CD4-positive, alpha-beta T cell treated with Interleukin-17A for 1 hour (primary cell): ENCODE measurements at places on chromosomes 11 and 22.

GRCh38 chr22:17884893-17885292, 110.6 kb upstream of the BID start:
- no peak for DNase-seq

DNA sequence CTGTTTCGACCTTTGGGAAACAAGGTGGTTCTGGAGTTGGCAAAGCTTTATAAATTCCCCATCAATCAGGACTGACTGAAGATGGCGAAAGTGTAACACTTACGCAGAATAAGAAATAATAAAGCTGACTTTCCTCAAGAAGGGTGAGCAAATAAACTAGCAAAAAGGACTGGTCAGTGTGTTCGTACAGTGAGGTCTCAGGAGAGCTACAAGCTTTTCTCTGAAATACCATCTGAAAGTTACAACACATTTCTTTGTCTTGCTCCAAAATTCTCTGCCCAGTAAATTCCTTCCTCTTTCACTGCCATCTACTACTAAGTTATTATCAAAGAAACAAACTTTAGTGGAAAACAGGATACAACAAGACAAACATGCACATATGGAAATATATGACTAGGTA, 13.4 kb downstream of the PITPNB start:
- no peak for DNase-seq

- DNase-seq = no peak
Measured at GRCh38 chr11:116829525-116830183, at the start of gene APOC3. Gene APOC3 (plus strand): TSS chr11:116829907. CDS start chr11:116830583, 676 bp downstream.

GRCh38 chr11:1839924-1840779, 1.4 kb downstream of the TNNI2 start:
- peak; percentile 41 for DNase-seq

DNA sequence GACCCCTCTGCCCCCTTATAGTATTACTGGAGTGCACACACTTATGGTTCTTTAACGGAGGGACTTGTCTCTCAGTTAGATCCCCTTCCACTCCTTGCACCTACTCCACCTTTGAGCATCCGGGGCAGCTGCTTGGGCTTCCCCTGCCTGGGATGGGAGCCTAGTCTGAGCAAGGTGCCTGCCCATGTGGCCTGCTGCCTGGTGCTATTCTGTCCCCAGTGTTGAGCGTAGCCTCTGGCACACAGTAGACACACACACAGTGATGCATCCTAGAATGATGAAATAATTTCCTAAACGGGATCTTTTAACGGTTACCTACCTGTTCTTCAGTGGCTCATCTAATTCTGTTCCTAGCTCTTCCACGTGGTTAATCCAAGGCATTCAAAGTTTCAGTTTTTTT, 22.4 kb downstream of the PPFIA1 start:
- no peak for DNase-seq

DNA sequence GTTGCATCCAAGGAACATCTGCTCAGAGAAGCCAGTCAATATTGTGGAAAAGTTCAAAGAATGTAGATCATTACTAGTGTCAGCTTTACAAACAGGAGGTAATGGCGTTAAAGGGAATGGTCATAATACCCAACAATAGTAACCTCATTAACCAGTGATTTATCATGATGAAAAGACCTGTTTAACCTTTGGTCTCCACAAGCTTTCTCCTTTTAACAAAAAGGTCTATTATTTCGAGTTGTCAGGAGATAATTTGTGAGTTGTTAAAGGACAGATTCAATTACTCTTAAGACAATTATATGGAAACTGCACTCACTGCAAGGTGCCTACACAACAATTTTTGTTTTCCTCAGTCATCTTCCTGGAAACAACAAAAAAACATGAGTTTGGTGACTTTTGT, 73.8 kb upstream of the HTATIP2 start:
- DNase-seq = no peak

DNA sequence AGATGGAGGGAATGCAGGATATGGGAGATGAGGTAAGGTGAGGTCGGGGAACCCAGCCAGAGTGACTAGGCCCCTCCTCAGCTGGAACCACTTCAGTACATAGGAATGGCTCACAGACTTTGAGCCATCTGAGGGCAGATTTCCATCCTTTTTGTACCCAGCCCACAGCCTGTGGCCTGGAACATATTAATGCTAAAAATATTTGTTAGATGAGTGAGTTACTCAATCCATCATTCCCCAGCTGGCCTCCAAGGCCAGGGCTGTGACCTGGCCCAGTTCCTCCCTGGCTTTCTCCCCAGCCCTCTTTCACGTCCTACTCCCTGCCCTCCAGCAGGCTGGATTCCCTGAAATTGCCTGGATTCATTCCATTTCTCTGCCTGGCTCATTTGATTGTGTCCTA, 57.2 kb upstream of the PRDM11 start:
- no peak for DNase-seq

- DNase-seq = no peak
Measured at GRCh38 chr11:76120513-76121101, 85.7 kb downstream of the WNT11 start.

DNA sequence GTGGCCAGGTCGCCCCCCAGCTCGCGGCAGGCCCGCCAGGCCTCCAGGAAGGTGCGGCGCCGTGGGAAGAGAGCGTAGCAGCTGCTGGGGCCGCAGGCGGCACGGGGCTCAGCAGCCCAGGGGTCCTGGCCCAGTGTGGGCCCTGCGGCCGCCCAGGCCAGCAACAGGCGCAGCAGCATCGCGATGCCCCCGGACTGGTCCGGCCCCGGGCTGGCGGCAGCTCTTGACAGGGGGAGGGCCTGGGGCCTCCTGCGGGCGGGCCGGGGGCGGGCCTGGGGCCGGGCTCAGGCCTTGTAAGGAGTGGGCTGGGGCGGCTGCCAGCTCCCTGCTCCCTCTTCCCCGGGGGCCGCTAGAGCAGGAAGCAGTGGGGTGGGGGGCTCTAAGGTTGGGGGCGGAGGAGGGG, at the start of gene CD248:
CD248 (minus strand) TSS at position 196 of the 403 bp plus-strand sequence; CDS start at position 179, 17 bp downstream.
- DNase-seq = no peak

GRCh38 chr22:46027211-46028105, 50.5 kb upstream of the WNT7B start:
- no peak for DNase-seq

GRCh38 chr22:43343262-43343669, at the start of gene SCUBE1:
Gene SCUBE1 (minus strand): TSS chr22:43343372. CDS start chr22:43343261, 111 bp downstream.
- DNase-seq = peak; percentile 44
